Kidney epithelial cell (primary cell): ENCODE measurements at places on chromosomes 7 and 10.

DNA sequence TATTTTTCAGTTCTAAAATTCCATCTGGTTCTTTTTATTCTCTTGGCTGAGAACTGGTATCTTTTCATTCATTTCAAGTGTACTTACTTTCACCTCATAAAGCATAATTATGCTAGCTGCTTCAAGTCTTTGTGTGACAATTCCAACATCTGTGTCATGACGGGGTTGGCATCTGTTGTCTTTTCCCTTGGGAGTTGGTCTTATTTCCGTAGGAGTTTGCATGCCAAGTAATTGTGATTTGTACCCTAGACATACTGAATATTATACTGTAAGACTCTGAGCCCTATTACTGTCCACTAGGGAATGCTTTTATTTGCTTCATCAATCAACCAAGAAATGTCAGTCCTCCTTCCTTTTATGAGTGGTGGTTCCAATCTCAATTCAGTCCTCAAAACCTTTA, 24.6 kb upstream of the HUS1 start:
- no peak for DNase-seq

DNA sequence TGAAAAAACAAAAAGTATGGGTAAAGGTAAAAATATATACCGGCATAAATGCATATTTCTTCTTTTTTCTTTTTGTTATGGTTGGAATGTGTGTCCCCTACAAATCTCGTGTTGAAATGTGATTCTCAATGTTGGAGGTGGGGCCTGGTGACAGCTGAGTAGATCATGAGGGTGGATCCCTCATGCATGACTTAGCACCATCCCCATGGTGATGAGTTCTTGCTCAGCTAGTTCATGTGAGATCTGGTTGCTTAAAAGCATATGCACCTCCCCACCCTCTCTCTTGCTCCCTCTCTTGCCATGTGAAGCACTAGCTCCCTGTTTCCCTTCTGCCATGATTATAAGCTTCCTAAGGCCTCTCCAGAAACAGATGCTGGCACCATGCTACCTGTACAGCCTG, 93.3 kb downstream of the HYCC1 start:
- peak; percentile 21 for DNase-seq

GRCh38 chr7:24879291-24879690, 100.7 kb downstream of the OSBPL3 start:
- DNase-seq: no peak

GRCh38 chr7:43294080-43294630, 181.7 kb downstream of the HECW1 start:
- peak; percentile 45 for DNase-seq

DNA sequence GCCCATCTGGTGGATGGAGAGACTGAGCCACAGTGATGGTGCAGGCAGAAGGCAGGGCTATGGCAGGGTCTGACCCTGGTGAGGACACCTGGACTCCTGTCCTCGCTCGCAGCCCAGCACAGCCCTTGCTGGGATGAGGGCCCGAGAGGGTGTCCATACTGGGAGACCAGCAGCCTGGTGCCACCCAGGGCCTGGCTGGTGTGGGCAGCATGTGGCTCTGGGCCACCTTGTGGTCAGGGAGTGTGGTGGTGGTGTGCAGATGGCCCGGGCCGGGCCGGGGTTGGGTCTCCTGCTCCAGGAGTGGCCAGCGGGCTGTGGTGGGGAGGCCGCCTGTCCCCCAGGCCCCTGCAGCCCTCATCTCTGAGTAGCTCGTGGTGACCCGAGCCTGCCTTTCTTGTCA, 14.9 kb downstream of the ADCY1 start:
- DNase-seq: no peak
